ENCODE measurements at places on chromosomes 12 and 14.
A peak's percentile ranks its signal among the peaks of the same experiment; 100 is the strongest.

GRCh38 chr12:66071549-66071948 is 59.0 kb downstream of the LLPH start:
- DNase-seq, result no peak

DNA sequence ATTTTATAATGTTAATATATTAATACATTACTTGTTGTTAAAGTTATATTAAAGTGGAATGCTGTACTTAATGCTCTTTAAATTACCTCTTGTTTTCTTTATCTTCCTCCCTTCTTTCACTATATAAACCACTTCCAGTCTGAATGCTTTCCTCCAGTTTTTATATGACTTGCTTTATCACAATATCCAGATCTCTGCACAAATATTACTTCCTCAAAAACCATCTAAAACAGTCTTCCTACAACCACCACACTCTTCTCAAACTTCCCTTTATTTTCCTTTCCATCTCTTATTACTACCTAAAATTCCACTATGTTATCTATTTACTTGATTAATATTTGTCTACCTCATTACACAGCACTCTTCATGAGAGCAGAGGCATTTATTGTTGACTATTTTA is 956.6 kb downstream of the LRFN5 start:
- no peak for DNase-seq

- DNase-seq, result peak; percentile 10
Observed at GRCh38 chr12:1421091-1421846, 173.1 kb downstream of the FBXL14 start.

DNA sequence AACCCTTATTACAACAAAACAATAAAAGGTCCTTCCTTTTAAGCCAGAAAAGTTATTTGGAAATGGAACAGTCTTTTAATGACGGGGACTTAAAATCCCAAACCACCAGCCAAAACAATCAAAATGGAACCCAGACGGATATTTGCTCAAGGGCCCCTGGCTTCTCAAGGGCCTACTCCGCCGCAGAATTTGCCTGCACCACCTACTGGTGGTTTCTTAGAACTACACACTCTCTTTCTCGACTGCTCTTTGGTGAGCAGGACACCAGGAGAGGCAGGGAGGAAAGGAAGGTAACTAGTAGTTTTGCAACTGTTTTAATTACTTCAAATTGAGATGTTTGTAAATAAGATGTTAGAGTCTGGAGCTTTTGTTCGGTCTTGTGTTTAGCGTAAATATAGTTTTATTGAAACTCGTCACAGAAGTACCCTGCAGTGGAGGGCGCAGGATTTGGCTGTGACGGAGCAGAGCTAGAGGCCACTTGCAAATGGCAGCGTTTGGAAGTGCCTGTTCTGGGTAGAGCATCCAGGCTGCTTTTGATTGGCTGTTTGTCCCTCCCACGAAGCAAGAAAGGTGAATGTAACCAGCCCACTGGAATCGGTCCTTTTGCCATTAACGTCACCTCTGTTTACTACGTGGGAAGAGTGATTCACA is 238.5 kb downstream of the CACNA1C start:
- peak; percentile 43 for DNase-seq

DNA sequence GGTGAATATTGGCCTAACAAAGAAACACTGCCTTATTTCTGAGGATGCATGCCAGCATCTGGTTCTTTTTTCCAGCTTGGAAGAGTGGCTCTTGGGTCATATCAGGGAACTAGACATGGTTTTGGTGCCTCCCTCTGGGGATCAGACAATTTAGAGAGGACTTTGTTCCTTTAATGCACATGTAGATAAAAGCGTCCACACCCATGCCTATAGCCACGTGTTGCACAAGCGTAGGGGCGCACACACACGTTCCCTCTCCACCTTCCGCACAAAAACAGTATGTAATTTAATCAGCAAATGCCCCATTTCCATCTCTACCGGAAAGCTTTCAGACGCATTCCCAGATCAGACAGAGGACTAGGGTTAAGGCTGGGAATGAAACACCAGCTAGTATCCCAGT is 61.7 kb upstream of the RIC8B start:
- no peak for DNase-seq

- DNase-seq, result no peak
Observed at GRCh38 chr12:10554228-10554755, 48.6 kb downstream of the EIF2S3B start.

- DNase-seq, result no peak
Observed at GRCh38 chr12:6773590-6774351, 1.5 kb downstream of the LAG3 start.

GRCh38 chr12:29533815-29534489 is 36.5 kb upstream of the OVCH1 start:
- DNase-seq, result no peak

GRCh38 chr12:65208964-65209654 is 39.7 kb downstream of the LEMD3 start:
- no peak for DNase-seq

DNA sequence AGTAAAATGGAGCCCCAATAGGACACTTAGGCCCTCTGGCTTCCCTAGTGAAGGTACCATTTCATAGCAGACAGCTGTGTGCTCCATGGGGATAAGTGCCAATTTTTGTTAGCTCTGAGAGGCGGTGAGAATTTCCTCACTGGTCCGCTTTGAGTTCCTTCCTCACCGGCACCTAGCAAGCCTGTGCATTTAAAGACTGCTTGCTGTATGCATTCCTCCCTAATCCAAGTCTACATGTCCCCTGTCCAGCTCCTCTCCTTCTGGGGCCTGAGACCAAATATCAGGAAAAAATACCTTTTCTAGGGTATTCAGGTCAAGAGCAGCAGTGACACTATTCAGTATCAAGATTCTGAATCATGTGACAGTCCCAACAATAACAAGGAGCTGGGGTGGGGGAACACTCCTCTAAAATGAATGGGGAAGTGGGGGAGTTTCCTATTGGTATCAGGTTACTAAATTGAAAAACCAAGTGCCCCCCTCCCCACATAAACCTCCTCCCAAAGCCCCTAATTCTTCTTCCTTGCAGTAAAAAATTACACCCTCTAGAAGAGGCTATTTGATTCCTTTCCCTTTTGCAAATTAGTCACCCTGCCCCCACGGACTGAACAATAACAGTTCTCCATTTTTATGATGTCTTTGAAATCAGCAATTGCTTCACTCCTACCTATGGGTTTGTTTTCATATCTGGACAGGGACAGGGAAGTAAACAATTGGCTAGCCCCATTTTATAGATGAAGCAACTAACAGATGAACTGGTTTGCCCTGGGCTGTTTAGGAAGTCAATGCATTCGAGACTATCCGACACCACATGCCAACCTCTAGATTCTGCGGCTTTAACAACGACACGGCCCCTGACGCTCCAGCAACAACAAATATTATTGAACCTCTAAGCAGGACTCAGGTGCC is 28.9 kb downstream of the BCL11B start:
- no peak for DNase-seq

DNA sequence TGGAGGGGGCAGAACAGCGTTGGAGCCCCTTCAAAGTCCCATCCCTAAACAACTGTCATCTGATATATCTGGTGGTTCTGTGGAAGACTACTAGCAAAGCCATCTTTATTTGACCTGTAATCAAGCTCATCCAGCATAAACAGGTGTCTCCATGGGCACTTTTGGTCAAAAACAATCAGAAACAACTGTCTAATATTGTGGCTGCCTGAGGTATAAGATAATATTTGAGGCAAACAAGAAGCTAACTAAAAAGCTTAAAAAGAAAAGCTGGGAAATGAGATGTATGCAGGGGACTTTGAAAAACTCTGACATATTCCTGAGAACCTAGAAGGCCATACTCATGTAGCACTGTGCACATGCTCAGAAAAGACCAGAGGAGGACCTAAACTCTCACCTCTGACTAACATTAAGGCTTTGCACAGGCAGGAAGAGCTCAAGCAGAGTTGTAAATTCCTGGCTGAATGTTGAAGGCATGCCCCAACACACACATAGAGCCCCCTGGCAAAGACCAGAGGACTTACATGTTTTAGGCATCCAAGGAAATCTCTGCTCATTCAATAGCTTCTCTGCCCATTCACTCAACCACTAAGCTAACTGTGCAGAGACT is 27.2 kb upstream of the AP4S1 start:
- DNase-seq, result no peak

GRCh38 chr14:104900639-104901512 is 23.8 kb upstream of the PLD4 start:
- DNase-seq, result no peak

DNA sequence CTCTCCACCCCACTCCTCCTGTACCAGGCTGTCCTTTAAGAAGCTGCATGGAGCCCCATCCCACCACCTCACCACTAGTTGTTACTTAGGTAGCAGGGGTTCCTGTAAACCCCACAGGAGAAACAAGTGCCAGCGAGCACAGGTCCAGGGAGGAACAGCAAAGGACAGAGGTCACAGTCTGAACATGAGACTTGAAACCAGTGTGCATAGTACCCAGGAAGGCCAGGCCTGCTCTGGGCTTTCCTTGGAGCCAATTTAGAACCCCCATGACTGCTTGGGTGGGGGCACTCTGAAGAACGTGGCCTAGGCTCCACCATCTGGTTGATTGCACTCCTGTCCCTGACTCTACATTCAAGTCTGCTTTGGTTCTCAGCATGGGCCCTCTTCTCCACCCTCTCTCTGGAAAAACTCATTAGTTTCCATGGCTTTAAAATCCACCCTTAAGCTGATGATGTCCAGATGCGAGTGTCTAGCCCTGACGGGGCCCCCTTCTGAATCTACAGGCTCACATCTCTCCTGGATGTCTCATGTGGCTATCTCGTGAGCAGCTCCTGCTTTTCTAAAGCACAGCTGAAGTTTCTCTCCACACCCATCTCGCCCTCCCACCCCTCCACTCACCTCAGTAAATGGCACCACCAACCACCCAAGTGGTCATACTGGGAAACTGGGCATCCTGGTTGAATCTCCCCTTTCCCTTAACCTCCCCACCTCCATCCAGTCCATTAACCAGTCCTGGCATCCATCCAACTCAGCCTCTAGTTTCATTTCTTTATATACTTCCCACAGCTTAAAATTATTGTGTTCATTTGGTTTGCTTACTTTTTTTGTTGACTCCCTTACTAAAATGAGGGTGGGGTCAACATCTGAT is 8.4 kb downstream of the KRT3 start:
- DNase-seq, result no peak

GRCh38 chr14:95681153-95681552 is 5.1 kb upstream of the TCL1B start:
- DNase-seq, result no peak

GRCh38 chr12:118238888-118239287 is 103.0 kb downstream of the PEBP1 start:
- no peak for DNase-seq

GRCh38 chr12:70332236-70332635 is 33.9 kb upstream of the KCNMB4 start:
- DNase-seq, result no peak

DNA sequence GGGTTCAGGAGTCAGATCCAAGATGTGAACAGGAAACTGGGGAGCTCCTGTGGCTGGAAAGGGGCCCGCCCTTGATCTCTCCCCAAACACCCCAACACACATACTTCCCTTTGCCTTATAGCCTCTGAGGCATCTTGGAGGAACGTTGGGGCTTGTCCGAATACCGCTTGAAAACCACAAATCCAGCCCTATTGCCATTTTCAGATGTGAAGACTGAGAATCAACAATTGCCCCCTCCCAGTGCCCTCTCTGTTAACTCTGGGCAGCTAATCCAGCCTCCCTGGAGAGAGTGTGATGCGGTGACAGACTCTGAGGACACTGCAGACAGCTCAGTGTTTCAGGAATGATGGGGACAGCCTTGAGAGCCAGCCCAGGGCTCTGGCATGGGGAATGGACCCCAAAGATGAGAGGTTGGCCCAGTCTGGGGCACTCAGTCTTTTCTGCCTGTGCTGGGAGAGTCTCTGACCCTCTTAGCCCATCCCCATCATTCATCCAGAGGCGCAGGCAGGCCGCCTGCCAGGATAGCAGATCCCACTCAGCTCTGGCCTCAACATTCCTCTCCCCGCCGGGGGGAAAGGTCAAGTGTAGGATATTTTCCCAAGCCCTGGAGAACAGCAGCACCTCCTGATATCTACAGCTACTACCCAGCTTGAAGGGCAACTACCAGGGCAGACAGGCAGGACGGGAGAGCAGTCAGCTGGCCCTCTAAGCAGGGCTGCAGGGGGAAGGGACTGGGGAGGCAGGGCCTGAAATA is 24.6 kb upstream of the LTBP2 start:
- DNase-seq, result no peak

- no peak for DNase-seq
Observed at GRCh38 chr14:20409226-20409625, 4.1 kb downstream of the TEP1 start.

DNA sequence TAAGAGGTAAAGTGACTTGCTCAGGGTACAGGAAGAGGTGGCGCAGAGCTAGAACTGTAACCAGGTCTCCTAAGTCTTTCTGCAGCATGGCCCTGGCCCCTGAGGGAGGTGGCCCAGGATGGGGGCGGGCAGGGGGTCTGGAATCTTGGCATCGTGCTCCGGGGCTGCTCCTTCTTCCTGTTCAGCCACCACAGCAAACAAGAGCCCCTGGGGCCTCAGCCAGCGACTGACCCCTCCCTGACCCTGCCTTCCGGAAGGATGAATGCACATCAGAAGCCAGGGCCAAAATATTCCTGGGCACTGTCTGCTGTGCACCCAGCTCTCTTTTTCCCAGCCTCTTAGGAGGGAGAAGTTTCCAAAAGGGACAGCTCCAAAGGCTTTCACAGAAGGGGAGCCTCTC is 242.8 kb downstream of the DPF3 start:
- DNase-seq, result no peak

DNA sequence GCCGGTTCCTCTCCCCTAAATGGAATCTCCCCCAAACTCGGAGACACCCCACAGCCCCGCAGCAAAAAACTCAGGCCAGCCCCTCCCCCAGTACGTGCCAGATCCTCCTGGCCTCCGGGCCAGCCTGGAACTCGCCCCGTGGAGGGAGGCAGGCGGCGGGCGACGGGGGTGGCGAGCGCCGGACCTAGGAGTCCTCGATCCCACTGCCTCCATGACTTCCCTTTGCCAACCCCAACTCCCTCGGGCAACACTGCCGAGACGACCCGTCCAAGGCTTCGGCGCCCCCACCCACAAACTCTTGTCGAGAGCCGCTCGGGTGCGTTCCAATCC is 400 bp downstream of the ADCY6 start:
- no peak for DNase-seq

DNA sequence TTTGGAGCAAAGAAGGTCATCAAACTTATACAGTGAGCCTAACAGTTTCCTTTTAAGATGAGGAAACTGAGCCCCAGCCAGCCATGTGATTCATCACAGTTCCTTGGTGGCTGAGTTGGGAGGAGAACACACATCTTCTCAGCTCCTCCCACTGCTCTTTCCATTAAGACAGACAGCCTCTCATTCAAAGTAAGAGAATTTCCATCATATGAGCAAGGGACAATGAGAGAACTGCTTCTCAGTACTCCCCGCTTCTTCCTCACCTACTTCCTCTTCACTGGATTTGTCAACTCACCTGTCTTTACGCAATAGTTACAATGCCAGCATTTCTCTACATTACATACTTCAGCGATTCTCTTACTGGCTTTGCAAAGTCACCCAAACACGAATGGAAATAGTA is 2.2 kb downstream of the IFNG start:
- no peak for DNase-seq

Data from Caki2 (cell line).